ENCODE measurements at places on chromosomes 3 and 15. TPM values are rescaled to one million over a fixed set of nuclear protein-coding genes. Genes with fewer than 3 reads are reported as not detected.

GRCh38 chr3:16067837-16068471 is 106.5 kb upstream of the GALNT15 start:
- no peaks in the 10 kb centered on the region for H3K36me3 ChIP-seq
- no peak overlapping the region for H3K4me3 ChIP-seq
- no peaks in the 10 kb centered on the region for H3K27me3 ChIP-seq
- H3K27ac ChIP-seq = no peak overlapping the region

GRCh38 chr3:44363591-44363990 is 25.0 kb downstream of the TCAIM start:
- no peak overlapping the region for H3K4me3 ChIP-seq
- H3K27me3 ChIP-seq = no peaks in the 10 kb centered on the region
- no peak for DNase-seq

GRCh38 chr3:143298886-143299535 is 179.4 kb downstream of the CHST2 start:
- H3K4me1 ChIP-seq = no peaks in the 10 kb centered on the region
- no peak overlapping the region for H3K27ac ChIP-seq
- DNase-seq = no peak
- no peaks in the 10 kb centered on the region for H3K36me3 ChIP-seq
- no peak overlapping the region for H3K4me3 ChIP-seq

- no peak overlapping the region for H3K4me3 ChIP-seq
- H3K36me3 ChIP-seq = no peaks in the 10 kb centered on the region
- H3K27ac ChIP-seq = no peak overlapping the region
- no peak for DNase-seq
Observed at GRCh38 chr3:54120657-54121413, 1.5 kb upstream of the CACNA2D3 start.

Gene AP3S2
- 32.0 TPM for total RNA-seq

Measured in A673 (cell line).